Amygdala (tissue), 56 donors: ENCODE measurements at places on chromosomes 3 and 15.

GRCh38 chr3:55235416-55235815 lies 251.7 kb downstream of the WNT5A start:
- no peak for DNase-seq

- no peak for DNase-seq
Observed at GRCh38 chr3:106256249-106256957, 387.6 kb upstream of the CBLB start.

DNA sequence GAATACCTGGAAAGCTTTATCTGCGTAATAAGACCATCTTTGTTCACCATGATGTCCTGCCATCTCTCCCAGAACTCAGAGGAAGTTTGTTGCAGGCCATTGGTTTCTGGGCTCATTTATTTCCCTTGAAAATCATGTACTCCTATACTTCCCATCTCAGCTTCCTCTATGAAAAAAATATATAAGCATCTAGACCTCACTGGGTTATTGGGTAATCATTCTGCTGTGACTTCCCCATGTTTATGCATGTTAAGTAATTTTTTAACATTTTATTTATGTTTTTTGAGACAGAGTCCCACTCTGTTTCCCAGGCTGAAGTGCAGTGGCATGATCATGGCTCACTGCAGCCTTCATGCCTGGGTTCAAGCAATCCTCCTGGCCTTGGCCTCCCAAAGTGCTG lies 184.5 kb downstream of the ZPLD1 start:
- DNase-seq: no peak

DNA sequence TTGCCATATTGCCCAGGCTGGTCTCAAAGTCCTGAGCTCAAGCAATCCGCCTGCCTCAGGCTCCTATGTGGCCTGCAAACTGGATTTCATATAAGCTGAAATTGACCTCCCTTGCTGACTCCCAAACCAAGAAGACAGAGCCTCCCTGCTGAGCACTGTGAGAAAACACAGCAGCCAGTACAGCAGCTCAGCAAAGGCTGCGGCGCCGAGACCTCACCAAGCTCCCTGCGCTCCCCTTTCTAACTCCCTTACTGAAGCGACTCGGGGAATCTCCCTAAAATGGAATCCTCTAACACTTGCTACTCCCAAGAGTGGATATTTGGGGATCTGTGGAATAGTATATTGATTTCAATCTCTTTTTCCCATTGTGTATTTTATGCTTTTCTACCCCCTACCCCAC lies 34.6 kb downstream of the MUC20 start:
- DNase-seq: no peak

DNA sequence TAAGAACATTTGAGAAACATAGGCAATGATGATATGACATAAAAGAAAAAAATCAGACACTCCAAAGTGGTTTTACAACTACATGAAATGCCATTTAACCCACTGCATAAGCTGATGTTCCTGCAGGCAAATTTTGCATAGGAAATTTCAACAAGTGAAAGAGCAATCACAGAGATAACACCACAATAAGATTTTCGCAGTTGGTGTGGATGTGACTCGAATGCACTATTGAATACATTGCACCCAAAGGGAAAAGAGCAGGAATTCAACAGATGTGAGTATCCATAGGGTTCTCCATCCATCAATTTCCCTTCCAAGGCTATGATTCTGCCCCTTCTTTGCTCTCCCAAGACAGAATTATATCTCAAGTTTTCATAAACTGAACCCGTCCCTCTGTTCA lies 456.1 kb downstream of the RAP2B start:
- DNase-seq: no peak
